ENCODE measurements at places on chromosomes 16 and 17.

GRCh38 chr16:3171855-3172593 is 16.0 kb upstream of the OR1F1 start:
- DNase-seq, result peak; percentile 75

- DNase-seq, result no peak
Observed at GRCh38 chr17:11140043-11140442, 101.0 kb upstream of the SHISA6 start.

DNA sequence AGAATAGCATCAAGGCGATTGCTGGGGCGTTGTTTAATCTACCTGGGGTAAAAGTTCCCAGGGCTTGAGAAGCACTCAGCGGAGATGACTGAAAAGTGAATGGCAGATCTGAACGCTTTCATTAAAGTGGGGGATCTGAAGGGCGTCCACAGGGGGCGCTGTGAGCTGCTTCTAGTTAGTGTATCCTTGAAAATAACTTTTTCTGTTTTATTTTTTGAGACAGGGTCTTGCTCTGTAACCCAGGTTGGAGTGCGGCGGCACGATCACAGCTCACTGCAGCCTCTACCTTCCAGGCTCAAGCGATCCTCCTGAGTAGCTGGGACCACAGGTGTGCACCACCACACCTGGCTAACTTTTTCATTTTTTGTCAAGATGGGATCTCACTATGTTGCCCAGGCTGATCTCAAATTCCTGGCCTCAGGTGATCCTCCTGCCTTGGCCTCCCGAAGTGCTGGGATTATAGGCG is 360.4 kb downstream of the SEC14L1 start:
- DNase-seq, result peak; percentile 52

DNA sequence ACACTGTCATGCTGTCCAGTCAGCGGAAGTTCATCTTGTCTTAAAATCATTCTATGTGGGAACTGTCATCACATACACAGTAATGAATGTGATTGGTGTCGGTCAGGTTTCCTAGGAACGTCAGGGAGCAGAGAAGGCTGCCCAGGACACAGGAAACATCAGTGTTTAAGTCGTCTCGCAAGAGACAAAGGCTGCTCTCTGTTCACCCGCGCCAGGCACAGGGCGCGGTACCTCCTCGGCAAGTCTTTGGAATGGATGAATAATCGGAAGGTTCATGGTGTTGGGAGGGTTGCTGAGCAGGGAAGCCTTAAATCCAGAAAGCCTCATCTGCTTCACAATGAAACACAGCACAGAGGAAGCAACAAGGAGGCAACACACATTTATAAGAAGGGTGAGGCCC is 148.2 kb downstream of the CPPED1 start:
- DNase-seq, result no peak

DNA sequence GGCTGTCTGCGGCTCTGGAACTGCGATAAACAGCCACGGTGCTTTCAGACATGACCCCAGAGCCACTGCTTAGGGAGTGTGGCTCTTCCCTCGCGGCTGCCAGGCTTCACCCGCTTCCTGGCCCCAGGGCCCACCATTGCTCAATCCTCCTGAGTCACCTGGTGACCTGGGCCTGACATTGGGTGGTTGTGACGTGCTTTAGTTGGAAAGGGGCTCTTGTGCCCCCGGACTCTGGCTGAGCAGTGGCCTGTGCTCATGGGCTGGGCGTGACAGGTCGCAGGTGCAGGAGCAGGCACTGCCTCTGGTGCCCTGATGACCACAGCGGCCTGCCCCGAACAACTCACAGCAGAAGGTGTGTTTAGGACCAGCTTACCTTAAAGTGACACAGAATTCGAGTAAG is 8.6 kb upstream of the NUDT16L1 start:
- no peak for DNase-seq

- DNase-seq, result no peak
Observed at GRCh38 chr17:7822126-7822525, 11.9 kb upstream of the KDM6B start.
